Stimulated activated CD4-positive, alpha-beta T cell treated with anti-CD3 and anti-CD28 coated beads, TNF-alpha, amount 100 ng/mL, for 48 hours (primary cell): ENCODE measurements at places on chromosomes 12 and 14.

- DNase-seq, result peak; percentile 2
Measured at GRCh38 chr12:55019784-55020183, at the start of gene NEUROD4. Gene NEUROD4, plus strand, starts transcription at chr12:55019974. Its CDS starts 6,466 bp downstream, at chr12:55026440.

- no peak for DNase-seq
Measured at GRCh38 chr12:111991946-111992345, 21.0 kb downstream of the TMEM116 start.

- no peak for DNase-seq
Measured at GRCh38 chr12:52390739-52391617, 5.5 kb upstream of the KRT84 start.

DNA sequence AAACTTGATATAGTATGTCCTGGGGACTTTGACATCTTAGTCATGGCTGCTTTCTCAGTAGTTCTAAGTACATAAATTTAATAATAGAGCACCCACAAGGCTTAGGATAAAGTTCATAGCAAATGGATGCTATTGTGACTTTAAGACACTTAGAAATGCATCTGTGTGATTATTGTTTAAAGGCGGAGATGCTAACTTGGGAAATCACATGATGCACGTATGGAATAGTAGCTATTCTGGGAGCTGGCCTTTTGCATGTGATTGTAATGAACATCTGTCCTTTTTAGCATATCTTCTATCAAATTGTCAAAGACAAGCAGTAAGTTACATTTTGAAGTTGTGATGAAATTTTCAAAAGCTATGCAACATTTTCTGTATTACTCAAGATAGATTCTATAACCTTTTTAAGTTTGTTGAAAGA lies 46.7 kb upstream of the ATP2A2 start:
- DNase-seq, result no peak

DNA sequence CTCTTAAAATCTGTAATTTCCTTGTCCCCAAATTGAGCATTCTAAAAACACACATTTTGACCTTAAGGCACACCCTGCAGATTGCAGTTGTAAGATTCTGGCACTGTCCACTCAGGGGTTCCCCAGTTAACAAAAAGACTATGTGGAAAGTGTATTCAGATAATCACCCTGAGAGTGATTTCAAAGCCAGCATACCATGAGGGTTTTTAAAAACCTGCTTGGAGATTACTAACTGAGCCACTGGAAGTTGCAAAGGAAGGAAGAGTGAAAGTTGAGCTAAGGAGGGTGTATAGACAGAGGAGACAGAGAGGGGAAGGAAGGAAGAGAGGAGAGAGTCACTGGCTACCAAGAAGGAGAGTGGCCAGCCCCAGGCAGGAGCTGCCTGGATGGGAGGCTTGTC lies 82.6 kb downstream of the EML1 start:
- no peak for DNase-seq

- DNase-seq, result no peak
Measured at GRCh38 chr12:124688356-124688992, 121.1 kb upstream of the NCOR2 start.

DNA sequence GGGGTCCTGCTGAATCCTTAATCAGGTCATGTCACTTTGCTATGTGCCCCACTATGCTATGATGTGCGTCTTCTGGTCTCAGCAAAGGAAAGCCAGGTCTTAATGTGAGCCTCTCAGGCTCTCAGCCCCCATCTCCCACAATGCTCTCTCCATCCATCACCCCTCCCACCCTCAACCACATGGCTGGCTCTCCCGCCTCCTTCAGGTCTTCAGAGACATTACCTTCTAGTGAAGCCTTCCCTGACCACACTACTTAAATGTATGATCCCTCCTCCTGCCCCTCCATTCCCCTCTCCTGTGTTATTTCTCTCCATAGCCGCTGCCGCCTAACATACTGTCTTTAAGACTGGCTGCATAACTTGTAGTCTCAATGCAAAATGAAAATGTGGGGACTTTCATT lies 50.5 kb downstream of the KRT80 start:
- no peak for DNase-seq

GRCh38 chr12:9122091-9122609 lies 6.4 kb upstream of the A2M start:
- no peak for DNase-seq

- DNase-seq, result no peak
Measured at GRCh38 chr12:26000898-26001297, 42.4 kb downstream of the RASSF8 start.

DNA sequence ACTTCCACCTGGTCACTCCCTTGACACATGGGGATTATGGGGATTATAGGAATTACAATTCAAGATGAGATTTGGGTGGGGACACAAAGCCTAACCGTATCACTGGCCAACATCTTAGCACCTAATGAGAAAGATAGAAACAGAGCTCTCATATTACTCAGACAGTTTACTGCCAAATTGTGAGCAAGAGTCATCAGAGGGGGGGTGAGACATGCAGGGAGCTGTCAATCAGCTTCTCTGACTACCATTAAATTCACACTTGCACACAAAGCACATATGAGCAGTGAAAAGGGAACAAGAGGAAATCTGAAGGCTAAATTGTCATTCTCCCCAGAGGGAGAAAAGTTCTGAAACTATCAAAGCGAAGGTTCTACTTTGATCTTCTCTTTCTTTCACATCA lies 78.1 kb upstream of the GRIN2B start:
- DNase-seq, result no peak

GRCh38 chr14:75184039-75184438 lies 7.6 kb upstream of the TMED10 start:
- no peak for DNase-seq

DNA sequence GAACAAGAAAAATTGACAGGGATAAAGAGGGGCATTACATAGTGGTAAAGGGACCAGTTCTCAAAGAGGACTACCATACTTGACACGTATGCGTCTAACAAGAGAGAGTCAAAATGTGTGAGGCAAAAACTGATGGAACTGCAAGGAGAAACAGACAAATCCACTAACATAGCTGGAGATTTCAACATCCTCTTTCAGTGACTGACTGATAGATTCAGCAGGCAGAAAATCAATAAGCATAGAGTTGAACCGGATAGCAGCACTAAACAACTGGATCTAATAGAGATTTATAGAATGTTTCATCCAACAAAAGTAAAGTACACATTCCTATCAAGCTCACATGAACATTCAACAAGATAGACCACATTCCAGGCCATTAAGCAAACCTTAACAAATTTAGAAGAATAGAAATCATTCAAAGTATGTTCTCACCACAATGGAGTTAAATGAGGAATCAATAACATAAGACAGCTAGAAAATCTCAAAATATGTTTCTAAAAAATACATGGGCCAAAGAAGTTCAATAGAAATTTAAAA lies 16.1 kb upstream of the CRACR2A start:
- no peak for DNase-seq

DNA sequence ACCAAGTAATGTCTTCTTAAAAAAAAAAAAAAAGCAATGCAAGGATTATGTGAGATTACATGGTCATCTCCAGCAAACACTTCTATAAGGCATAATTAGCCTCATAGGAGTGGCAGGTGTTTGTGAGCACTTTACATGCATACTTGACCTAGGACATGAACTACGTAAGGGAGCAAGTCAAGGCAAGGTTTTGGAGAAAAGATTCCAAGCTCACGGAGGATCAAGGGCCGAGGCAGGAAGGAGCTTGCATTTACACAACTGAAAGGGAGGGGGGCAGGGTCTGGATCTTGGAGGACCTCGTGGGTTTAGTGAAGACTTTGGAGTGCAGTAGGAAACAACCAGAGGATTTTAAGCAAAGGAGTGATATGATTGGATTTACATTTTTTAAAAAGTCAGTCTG lies 112.5 kb downstream of the CCER1 start:
- DNase-seq, result no peak

DNA sequence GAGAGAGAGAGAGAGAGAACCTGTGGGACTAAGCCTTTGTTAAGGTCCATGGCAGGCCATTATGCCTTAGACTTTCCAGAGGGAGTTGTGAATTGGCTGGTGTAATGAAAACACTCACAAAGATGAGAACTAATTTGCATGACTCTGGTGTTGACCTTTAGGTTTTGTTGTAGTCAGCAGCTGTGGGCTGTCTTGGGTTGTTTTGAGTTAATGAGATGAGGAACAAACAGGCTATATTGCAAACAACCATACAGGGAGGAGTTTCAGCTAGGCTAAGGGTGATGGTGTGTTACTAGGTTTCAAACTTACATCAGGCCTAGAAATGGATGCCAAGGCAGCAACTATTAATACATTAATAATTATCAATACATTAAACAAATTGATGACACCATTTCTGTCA lies 26.3 kb downstream of the ATXN7L3B start:
- DNase-seq, result no peak

DNA sequence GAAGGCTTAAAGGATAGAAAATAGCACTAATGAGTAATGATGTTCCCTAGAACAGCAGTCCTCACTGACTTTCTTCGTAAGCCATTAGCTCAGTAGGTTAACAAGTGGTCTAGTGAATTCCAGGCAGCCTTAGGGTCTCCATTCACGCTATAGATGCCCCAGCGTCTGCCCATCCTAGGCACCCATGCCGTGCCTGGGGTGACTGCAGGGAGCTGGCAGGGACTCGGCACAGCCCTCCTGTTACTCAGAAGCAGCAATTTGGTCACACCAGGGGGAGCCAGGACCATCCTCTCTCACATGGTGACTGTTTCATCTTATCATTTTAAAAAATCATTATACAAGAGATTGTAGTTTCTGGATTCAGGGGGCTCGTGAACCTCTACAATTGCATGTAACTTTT lies 66.0 kb upstream of the TRAF3 start:
- no peak for DNase-seq

DNA sequence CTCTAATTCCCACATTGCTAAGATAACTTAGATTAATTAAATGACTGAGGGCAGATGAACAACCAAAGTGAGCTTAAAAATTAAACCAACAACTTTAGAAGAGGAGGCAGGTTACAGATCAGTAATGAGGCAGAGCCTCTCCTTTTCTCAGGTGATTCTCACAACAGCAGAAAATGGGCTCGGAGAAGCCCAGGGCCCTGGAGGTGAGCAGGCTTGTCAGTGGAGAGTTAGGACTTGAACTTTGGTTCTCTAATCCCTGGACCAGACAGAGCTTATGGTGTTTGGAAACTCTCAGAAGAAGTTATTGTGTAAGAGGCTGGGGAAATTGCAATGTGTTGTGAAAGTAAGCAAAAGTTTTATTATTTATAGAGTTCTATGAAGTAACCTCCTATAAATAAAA lies 2.8 kb downstream of the TRHDE start:
- no peak for DNase-seq

DNA sequence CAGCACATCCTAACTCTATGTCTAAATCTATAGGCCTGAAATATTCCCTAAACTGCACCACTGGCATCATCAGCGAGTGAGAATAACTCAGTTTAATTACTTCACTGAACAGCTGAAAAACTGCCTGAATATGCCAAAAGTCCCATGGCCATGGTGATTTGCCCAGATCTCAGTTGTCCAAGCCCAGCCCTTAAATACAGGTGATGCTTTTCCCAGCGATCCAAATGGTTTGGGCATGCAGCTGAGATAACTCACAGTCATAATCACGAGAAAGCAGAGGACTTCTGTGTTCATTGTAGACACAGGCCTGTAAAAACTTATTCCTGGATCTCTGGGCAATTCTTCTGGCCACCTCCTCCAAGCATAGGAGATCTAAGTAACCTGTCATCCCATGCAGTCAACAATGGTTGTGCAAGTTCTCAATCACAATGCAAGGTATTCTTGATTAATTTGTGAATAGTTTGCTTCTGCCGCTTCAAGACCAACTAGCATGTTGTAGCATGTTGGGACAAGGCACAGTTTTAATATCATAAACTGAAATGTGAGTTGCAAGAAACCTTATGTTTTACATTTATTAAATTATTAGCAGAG lies 40.5 kb downstream of the DUSP6 start:
- no peak for DNase-seq

GRCh38 chr12:113778432-113779132 lies 187.5 kb downstream of the RBM19 start:
- no peak for DNase-seq

GRCh38 chr14:74562515-74563232 lies 49.4 kb downstream of the LTBP2 start:
- no peak for DNase-seq

DNA sequence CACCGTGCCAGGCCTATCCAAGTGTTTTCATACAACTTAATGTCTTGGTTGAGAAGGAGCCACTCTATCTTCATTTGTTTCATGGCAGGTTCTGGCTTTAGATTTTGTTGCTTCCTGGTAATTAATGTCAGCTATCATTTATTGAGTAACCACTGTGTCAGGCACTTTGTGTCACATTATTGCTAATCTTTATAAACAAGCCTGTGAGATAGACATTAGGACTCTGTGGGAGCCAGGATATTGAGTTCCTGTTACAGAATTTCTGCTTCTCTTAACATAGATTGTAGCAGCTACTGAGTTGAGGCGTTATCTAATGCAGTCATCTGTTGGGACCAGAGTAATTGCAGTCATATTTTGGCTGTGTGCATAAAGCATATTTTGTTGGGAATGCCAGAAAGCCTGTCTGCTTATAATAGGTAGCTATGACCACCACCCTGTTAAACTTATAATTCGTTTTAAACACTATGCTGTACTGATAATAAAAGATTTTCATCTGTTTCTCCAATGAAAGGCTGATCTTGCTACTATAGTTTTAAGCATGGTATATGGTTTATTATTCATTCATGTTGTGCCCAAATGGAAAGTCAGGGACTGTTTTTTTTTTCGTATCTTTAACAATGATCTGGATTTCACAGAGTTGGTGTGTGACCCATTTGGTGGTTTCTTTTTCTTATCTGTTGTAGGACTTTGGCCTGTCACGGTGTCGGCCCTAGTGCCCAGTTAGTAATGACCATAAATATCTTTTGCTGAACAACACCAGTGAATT lies 432.6 kb downstream of the PCNX1 start:
- no peak for DNase-seq

GRCh38 chr12:56880125-56880992 lies 53.8 kb downstream of the SDR9C7 start:
- no peak for DNase-seq

GRCh38 chr14:94045101-94045500 lies 19.0 kb downstream of the OTUB2 start:
- no peak for DNase-seq

DNA sequence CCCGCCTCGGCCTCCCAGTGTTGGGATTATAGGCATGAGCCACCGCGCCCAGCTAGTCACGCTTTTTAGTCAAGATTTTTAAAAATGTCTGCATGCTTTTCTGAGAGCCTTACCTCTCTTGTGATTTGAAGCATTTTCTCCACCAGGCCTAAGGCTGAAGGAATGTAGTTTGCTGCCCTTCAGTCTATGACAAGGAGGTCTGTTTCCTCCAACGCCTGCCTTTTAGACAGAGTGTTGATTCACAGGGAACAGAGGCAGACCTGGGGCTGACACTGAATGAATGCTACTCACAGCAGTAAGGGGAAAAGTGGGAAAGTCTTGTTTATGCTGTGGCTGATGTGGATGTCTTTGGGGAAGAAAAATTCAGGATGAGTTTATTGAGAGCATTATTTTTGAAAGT lies 27.2 kb upstream of the MDM2 start:
- no peak for DNase-seq
